H54 (cell line): ENCODE measurements at places on chromosomes 16 and 17.
A peak's percentile ranks its signal among the peaks of the same experiment; 100 is the strongest.

DNA sequence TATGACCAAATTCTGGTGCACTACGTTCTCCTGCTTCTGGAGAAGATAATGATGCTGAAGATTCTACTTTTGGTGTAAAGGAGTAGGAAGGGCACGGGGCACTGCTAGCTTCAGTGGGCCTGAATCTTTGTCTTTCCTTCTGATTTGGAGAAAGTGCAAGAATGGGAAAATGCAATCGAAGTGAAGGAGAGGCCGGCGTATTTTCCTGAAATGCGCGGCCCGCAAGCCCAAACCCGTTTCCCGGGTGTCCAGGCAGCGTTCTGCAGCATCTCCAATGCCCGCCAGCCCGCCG, 372 bp upstream of the NDE1 start:
- no peak for DNase-seq

DNA sequence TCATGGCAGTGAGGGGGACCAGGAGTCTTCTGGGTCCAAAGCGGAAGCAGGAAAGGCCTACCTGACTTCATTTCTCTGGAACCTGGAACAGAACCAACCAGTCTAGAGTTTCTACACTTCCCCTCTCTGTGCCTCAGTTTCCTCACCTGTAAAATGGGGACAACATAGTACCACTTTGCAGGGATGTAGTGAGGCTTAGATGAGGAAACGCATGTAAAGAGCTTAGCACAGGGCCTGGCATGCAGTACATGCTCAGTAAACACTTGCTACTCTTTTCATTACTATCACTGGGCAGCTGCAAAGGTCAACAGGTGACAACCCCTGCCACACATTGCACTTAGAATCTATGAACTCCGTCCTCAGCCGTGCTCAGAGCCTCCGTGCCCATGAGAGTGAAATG, 24.2 kb downstream of the MYO15A start:
- DNase-seq, result no peak

GRCh38 chr16:84061236-84061819, 18.7 kb upstream of the SLC38A8 start:
- no peak for DNase-seq

DNA sequence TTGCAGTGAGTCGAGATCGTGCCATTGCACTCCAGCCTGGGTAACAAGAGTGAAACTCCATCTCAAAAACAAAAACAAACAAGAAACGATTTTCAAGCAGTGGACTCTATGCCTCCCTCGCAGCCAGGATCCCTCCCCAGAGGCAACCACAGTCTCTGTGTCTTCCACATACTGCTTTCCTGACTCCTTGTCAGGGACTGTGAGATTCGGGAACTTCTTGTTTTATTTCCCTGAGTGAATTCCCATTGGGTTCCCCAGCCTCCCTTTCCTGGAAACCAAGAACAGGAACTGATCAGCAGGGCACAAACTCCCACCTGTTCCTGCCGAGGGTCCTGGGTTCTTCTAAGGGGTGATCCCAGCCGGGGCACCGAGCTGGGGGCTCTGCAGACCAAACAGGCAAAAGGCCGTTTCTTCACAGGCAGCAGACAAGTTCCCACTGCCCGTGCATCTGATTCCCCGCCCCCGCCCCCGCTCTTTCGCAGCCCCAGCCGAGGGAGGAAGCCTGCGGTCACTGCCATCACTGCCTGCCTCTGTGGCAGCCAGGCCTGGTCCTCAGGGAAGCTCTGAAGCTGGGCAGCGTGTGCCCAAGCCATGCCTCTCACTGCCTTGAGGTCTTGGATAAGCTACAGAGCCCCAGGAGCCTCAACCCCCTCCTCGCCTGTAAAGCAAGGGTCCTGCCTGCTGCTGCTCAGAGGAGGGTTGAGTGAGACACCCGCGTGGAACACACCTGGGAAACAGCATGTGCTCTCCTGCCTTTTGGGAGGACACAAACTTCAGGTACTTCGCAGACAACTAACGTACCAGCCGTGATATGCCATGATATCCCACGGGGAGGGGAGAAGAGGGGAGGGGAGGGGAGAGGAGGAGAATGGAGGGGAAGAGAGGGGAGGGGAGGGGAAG, 5.5 kb upstream of the PIEZO1 start:
- no peak for DNase-seq

GRCh38 chr16:12392585-12393091, 411.0 kb downstream of the CPPED1 start:
- DNase-seq, result no peak

DNA sequence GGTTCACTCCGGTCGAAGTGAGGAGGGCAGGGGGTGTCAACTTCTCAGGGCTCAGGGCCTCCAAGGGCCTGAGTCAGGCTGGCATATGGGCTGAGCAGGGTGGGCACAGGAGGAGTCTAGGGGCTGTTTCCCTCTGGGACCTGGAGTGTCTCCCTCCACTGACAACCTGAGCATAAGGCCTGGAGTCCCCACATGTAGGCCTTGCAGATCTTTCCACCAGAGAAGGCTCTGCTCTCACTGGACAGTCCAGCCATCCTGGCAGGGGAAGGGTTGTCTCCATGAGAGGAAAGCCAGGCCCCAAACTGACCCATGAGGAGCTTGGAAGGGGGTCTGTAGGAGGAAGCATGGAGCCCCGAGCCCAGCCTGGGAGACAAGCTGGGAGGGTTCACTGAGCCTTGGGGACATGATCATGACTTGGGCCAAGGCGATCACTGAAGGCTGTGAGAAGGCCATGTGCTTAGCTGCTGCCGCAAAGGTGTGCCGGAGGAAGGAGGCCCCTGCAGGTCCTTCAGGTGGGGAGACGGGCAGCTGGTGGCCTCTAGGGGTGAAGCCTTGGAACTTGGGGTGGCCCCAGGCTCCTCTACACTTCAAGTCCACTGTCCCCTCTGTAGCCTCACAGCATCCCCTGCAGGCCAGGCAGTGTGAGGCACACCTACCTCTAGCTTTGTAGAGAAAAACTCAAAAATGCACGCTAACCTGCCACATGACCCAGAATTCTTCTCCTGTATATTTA, 9.9 kb downstream of the CMTM2 start:
- peak; percentile 35 for DNase-seq

- no peak for DNase-seq
These were observed at the start of gene PGP for GRCh38 chr16:2214719-2214968. PGP (minus strand) TSS chr16:2214840; CDS start chr16:2214777, 63 bp downstream.

DNA sequence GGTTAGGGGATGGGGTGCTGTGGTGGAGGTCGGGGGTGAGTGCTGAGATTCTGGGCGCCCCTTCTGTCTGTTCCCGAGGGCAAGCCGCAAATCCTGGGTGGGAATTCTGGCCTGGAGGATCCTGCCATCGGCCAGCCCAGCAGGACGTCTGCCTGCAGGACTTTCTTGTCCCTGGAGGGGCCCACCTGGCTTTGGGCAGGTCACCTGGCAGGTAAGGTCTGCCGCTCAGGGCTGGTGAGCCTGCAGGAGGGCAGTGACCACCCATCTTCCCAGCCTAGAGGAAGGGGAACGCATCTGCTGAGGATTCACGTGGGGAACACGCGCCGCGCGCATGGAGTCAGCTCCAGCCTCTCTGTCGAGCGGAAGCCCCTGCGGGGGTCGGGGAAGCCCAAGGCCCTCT, 5.4 kb downstream of the RNF222 start:
- no peak for DNase-seq

DNA sequence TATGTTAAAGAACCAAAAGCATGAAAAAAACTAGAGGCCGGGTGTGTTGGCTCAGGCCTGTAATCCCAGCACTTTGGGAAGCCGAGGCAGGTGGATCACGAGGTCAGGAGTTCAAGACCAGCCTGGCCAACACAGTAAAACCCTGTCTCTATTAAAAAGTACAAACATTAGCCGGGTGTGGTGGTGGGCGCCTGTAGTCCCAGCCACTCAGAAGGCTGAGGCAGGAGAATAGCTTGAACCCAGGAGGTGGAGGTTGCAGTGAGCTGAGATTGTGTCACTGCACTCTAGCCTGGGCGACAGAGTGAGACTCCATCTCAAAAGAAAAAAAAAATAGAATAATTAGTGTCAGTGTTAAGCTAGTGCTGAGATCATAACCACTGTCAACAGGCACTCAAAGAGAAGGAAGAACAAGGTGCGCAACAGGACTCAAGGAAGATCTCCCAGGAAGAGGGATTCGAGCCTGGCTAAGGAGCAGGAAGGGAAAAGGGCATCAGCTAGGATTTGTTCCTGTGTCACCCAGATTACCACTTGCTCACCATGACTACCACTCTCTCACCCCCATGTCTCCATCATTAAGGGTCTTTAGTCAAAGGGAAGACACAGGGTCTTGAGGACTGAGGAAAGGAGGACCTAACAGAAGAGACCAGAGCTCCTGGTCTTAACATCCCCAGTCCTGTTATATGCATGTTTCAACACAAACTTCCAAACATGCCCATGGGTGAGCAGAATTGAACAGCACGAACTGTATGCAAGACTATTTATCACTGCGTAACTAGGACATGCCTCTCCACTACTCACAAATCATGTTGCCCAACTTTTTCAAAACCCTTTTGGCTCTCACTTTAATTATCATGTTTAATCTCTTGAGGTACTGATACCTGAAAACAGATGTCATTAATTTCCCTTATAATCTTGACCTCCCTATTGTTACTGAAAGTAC, 88.3 kb upstream of the PLEKHM1 start:
- DNase-seq, result no peak

DNA sequence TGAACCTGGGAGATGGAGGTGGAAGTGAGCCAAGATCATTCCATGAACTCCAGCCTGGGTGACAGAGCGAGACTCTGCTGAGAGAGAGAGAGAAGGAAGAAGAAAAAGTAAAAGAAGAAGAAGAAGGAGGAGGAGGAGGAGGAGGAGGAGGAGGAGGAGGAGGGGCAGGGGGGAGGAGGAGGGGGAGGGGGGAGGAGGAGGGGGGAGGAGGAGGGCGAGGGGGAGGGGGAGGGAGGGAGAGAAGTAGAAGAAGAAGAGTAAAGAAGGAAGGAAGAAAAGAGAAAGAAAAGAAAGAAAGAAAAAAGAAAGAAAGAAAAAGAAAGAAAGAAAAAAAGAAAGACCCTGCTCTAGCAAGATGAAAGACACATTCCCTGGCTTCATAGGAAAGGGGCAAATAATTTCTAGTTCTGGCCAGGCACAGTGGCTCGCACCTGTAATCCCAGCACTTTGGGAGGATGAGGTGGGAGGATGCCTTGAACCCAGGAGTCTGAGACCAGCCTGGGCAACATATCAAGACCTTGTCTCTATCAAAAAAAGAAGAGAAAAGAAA, 23.6 kb downstream of the SOCS1 start:
- no peak for DNase-seq
